ENCODE measurements at places on chromosomes 5 and 9.

- no peak for DNase-seq
Measured at GRCh38 chr5:67643536-67643935, 446.9 kb upstream of the CD180 start.

DNA sequence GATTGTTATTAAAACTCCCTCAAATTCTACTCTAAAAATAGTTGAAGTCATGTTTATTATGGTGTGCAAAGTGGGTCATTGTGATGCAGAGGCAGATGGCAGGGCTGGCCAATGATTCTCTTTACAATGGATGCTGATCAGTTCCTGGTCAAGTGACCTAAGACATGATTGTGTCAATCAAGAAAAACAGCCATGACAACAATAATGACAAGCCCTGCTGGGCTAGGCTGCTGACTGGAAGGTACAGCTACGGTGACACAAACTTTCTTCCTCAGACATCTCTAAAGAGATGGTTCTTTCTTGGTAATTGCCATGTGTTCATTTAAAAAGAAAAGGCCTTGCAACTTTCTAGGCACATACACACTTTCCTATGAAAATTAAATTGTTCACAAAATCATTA, 3.6 kb downstream of the SLC24A2 start:
- DNase-seq = no peak

- no peak for DNase-seq
Measured at GRCh38 chr5:179033004-179033580, 9.5 kb downstream of the ZNF879 start.

DNA sequence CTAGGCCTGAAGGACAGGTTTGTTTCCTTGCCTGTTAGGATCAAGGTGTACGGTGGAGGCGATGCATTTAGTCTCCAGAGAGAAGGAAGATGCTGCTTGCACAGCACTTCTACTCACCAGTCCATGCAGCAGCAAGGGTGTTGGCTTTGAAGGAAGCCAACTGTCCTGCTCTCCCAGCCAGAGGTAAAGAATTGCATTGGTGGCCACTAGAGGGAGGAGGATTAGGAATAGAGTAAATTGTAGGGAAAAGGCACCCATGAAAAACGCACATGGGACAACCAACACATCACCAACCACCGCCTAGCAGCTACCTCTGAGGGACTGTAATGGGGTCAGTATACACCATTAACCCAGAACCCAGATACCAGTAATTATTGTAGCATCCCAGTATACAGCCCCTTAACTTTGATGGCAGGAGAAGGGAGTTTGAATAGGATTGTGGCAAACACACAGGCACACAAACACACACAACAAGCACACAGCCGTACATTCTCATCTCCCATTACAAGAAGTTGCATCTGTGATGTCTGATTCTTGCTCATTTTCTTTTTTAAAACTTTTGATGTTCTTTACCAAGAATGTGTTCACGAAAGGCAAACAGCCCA, 267.7 kb downstream of the ADAMTS6 start:
- no peak for DNase-seq

GRCh38 chr5:1642221-1642620, 118.5 kb upstream of the LPCAT1 start:
- no peak for DNase-seq

GRCh38 chr9:80522465-80522864, 950.7 kb downstream of the TLE4 start:
- no peak for DNase-seq

DNA sequence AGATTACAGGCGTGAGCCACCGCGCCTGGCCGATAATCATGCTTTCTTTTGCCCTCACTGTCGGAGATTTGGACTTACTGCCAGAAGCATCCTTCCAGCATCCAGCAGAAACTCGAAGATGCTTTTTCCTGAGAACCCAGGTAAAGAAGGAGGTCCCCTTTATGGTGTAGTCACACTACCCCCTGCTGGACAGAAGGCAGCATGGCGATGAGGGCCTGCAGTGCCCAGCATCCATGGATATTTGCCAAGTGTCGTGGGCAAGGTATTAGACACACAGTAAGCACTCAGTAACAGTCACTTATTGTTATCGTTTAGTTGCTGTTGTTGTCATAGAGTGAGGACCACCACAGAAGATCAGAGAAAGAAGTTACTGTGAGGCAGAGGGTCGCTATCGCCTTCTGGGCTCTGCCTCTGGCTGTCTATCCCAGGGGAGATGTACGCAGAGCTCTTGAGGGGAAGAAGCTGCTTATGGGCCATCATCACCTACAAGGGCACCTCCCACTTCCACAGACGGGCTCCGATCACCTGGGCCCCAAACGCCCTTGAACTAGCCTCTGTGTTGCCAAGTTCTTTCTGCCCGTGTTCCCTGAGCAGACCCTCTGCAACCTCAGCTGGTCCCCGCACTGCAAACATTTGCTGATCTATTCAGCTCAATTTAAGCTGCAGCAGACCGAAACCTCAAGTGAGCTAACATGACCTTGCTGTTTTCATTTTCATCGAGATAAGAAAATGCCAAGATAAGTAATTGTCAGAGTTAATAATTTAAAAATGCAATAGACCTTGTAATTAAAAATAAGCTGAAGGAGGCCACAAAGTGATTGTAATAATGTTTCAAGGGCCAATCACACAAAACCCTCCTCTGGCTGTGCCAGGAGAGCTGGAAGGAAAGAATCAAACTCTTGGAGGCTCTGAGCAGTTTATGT, 23.9 kb downstream of the C5orf15 start:
- peak; percentile 22 for DNase-seq

DNA sequence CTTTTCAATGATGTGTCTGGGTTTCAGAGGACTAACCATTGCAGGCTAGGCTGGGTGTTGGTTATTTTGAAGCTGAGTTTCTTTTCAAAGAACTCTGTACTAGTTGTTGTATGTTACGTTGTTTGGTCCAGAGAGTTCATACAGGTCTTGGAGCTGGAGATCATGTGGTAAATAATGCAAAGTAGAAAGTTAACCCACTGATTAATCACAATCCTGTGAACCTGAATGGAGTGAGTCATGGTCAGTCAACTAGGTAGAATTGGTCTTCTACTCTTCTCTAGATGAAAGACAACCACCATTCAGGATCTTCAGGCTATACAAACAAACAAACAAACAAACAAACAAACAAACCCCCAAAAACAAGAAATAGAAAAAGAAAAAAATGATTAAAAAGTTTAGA, 388.9 kb upstream of the ACTBL2 start:
- DNase-seq = no peak

DNA sequence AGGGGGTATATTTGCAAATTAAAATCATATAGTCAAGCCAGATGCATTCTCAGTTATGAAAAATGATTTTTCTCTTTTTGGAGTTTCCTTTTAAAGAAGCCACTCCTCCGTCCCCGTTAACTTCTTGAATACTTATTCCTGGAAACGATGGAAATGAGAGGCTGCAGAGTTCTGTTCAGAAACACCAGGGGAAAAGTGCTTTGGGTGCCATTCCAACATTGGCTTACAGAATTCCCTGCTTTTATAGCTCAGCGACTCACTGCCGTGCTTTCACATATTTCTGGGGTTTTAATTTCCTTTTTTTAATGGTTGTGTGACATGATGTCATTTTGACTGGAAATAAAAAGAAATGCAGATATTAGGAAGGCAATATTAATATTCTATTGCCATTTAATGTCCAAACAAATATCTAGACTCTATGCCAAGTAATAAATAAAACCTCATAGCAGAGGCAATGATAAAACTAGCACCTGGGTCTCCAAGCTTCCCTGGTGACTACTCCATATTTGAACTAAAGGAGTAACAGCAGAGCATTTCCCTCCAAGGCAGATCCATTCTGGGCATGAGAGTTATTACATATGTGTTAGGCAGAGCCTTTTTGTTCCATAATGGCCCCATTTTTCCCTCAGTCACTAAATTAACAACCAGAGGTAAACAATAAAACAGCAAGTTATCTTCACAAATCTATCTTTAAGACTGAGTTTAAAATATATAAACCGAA, 363.4 kb downstream of the EBF1 start:
- no peak for DNase-seq

DNA sequence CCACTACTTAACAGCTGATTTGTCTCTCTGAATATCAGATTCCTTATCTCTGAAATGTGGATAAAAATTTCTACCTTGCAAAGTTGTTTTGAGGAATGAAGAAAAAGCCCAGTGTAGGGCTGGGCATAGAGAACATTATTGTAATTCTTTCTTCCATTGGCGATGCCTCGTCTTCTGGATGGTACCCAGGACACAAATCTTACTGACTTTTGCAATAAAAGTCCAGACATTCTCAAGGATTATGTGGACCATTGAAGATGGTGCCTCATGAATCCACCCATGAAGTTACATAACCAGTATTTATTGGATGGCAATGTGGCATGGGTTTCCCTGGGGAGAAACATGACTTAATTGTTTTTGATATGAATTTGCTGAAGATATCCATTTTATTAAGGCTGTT, 33.1 kb downstream of the NNT start:
- no peak for DNase-seq

GRCh38 chr5:169296419-169297143, 4.4 kb downstream of the SLIT3 start:
- no peak for DNase-seq

GRCh38 chr9:108212184-108212583, 643.6 kb downstream of the ACTL7B start:
- peak; percentile 4 for DNase-seq

- no peak for DNase-seq
Measured at GRCh38 chr5:136890431-136891148, 525.2 kb upstream of the TRPC7 start.

- no peak for DNase-seq
Measured at GRCh38 chr9:115018547-115019435, 88.4 kb upstream of the TNFSF8 start.

GRCh38 chr9:70085241-70085640, 41.6 kb downstream of the MAMDC2 start:
- peak; percentile 16 for DNase-seq

DNA sequence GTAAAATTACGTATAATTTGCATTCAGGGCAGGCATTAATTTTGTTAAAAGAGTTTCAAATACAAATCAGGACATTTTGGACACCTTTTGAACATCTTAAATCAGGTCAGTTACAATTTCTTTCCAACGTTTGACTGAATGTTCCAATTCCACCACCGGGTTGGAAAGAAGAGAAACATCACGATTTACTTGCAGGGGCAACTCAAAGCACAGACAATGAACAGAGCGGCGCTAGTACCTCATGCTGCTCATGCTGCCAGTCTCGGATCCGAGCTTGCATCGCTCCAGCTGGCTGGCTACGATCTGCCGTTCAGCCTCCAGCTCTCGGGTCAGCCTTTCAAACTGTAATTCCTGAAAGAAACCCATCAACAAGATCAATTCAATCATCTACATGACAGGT, 339.5 kb downstream of the CTNND2 start:
- DNase-seq = no peak

DNA sequence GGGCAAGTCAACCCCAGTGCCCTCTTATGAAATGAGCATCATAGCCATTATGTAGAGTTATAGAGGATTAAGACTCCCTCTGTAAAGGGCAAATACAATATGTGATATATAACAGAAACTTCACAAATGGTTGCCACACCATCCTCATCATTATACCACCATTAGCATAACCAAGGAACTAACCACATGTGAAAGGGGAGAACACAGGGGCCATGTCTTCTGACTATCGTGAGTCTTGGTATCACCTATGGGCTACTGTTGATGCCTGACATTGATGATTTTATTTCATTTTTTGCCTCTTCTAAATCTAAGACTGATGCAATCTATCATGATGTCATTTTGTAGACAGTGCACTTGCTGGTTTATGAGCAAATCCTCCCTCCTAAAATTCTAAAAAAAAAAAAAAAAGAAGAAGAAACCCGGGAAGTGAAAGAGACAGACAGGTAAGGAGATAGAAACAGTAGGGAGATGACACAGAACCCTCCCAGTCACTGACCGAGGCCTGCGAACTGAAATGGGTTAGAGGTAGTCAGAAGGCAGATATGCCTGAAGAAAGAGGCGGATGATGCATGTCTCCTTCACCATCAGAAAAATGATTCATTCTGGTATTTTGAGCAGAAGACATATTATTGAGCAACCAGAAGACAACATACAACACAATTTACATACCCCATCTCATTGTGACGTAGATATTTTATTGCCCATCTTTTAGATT, 266.0 kb downstream of the DMAC1 start:
- no peak for DNase-seq

DNA sequence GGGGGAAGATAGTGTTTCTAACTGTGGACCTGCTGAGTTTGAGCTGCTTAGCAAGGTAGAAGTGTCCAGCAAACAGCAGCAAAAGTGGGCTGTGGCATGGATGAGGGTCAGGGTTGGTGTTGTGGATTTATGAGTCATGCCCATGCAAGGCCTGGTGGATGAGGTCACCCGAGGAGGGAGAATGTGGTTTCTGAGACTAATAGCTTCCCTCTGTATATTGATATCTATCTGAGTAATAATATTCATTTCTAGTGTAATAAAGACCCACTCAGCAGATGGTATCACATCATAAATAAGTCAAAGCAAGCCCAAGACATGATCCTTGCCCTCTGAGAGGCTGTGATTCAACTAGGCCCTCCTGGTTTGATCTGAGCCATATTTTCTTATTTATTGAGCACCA, 597.8 kb upstream of the CLINT1 start:
- DNase-seq = no peak

- DNase-seq = no peak
Measured at GRCh38 chr5:172630082-172630481, 11.0 kb upstream of the NEURL1B start.

DNA sequence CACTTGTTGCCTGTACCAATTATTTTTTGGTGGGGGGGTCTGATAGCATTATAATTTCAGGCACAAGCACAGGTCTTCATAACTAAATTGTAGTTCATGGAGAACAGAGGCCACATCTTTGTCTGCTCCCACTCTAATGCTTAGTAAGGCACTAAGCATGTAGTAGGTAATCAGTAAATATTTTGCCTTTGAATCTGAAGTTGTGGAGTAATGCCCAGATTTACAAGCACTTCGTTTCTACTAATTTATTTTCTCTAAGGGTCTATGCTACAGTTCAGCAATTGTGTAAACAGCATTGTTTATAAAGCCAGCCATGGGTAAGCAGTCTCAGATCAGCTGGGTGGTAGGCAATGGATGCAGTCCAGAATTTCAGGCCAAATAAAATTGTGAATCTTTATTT, 78.6 kb downstream of the GRIA1 start:
- no peak for DNase-seq

DNA sequence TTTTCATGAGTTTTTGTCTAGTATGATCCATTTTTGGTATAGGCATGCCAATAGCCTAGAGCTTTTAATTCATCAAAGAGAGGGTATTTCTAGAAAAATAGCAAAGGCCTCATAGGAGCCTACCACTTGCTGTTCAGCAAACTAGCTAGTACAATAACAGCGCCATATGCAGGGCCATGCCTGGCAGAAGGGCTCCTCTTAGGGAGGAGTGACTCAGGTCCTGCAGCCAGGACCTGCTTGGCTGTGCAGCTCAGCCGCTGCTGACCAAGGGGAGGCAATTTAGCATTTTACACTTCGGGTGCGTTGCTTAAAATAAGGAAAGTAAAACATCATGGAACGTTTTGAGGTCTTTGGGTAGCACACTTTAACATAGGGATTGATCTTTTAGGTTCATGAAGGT, 100.6 kb downstream of the TRIO start:
- DNase-seq = no peak

DNA sequence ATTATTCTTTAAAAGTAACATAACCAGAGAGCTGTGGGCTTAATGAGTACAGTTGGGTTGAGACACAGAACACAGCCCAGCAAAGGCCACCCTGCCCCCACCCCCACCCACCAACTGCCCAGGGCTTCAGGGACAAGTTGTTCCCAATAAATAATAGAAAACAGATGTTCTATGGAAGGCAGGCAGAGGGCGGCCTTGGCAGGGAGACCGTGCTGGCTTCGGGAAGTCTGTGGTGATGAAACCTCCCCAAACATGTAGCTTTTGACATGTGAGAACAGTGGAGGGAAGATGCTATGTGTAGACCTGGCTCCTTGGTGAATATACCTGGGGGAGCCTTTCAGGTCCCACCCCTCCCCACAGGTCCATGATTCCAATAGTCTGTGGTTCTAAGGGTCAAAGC, 10.0 kb downstream of the TRAF1 start:
- no peak for DNase-seq
